Right renal pelvis (tissue), 4 donors: ENCODE measurements at places on chromosomes 5 and 9.

DNA sequence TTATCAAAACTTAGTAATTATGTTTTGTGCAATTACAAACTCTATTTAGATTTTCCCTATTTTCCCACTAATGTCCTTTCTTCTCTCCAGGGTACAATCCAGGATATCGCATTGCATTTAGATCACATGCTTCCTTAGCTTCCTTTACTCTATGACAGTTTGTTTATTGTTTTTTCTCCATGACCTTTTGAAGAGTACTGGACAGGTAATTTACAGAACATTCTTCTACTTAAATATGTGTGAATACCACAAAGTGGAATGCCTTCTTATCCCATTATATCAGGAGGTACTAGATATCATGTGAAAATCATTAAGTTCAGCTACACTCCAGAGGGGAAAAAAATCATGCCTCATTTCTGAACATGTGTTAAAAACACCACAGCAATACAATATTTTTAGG is 776.6 kb upstream of the CDH9 start:
- DNase-seq: no peak

- no peak for DNase-seq
These were observed 23.8 kb downstream of the C5orf58 start for GRCh38 chr5:170256571-170256970.

GRCh38 chr5:125005266-125005665 is 258.8 kb upstream of the ZNF608 start:
- DNase-seq: no peak

- DNase-seq: no peak
These were observed 1556.5 kb upstream of the C9orf72 start for GRCh38 chr9:29129763-29130162.

- DNase-seq: no peak
These were observed 581.6 kb upstream of the CDH9 start for GRCh38 chr5:27619982-27620381.

- no peak for DNase-seq
These were observed 155.7 kb upstream of the SH3GL2 start for GRCh38 chr9:17422994-17423680.

GRCh38 chr9:33250458-33250995 is 10.6 kb downstream of the SPINK4 start:
- DNase-seq: no peak

- DNase-seq: no peak
These were observed 7.9 kb upstream of the SYK start for GRCh38 chr9:90793729-90794128.

DNA sequence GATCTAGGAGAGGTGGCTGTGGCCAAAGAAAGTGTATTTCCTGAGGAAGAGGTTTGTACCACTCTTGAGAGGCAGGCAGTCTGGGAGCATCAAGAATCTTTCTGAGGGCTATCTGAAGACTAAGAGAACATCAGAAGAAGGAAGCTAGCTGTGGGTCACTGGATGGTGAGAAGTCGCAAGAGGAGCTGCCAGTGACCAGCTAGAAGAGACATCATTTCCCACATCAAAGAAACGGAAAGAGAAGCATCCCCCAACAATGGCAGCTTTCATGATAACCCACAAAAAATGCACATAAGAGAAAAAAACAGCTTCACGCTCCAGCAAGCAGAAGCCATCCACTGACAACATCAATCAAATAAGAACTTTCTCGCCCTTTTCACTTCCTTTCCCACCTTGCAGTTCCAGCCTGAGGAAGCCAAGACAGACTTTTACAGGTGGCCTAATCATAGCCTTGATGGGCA is 25.0 kb upstream of the CEP78 start:
- DNase-seq: no peak

- DNase-seq: no peak
These were observed 7.3 kb downstream of the PPP3R2 start for GRCh38 chr9:101587332-101588043.

GRCh38 chr5:33340195-33340594 is 100.6 kb upstream of the TARS1 start:
- DNase-seq: no peak

- DNase-seq: no peak
These were observed 166.7 kb downstream of the PAPPA start for GRCh38 chr9:116320290-116320689.

DNA sequence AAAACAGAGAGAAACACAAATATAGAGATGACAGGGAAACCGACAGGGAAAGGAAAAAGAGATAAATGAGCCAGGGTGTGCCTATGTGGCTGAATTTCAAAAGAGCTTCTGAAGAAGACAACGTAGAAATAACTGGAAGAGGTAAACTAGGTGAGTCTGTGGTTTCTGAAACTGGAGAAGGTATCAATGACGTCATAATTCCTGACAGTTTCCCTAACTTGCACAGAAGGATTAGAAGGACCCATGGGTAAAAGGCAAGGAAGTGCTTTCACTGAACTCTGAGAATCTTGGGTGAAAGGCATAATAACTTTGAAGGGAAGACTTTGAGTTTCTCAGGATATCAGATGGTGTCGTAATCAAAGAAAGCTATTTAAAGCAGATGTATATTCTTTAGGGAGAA is 790.8 kb upstream of the NUDT12 start:
- no peak for DNase-seq

- no peak for DNase-seq
These were observed 50.7 kb upstream of the SLC25A51 start for GRCh38 chr9:37954581-37954981.

DNA sequence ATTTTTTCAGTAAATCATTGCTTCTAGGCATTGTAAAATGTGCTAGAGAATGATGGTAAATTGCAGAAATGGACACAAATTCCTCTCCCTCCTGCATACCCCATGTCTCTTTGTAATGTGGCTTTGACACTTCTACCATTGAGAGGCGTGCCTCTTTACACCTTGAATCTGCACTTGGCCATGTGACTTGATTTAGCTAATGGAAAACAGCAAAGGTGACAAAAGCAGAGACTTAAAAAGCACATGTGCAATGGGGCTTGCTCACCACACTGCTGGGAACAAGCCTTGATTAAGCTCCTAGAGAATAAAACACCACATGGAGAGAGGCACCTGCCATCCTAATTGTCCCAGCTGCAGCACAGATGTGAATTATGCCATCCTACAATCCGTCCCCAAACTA is 69.9 kb upstream of the NAA35 start:
- DNase-seq: no peak

- DNase-seq: no peak
These were observed 58.6 kb upstream of the ZSWIM6 start for GRCh38 chr5:61273279-61273975.

- DNase-seq: no peak
These were observed 211.5 kb downstream of the SEC61B start for GRCh38 chr9:99433555-99433954.

- DNase-seq: no peak
These were observed 92.8 kb upstream of the RASEF start for GRCh38 chr9:83155733-83156132.

GRCh38 chr9:101365181-101365580 is 19.6 kb downstream of the BAAT start:
- DNase-seq: no peak

GRCh38 chr5:83494666-83495065 is 23.1 kb downstream of the VCAN start:
- no peak for DNase-seq

GRCh38 chr5:40428126-40428525 is 251.6 kb upstream of the PTGER4 start:
- DNase-seq: no peak

- no peak for DNase-seq
These were observed 16.5 kb upstream of the ADRB2 start for GRCh38 chr5:148809781-148810524.

DNA sequence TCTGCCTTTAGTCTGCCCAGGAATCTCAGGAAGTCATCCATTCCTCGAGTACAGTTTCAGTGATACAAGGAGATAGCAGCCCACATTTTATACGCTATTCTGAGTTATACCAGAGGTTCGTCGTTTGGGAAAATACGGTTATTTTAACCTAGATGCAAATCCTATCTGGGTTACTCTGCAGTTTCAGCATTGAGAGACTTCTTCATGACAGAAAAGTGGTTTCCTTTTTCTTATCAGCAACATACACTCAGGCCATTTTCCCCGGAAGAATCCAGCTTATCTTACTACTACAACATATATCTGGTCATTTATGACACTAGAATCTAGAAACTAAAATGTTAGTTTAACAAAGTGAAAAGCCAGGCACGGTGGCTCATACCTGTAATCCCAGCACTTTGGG is 83.4 kb upstream of the IQGAP2 start:
- no peak for DNase-seq

GRCh38 chr9:98811051-98811650 is 3.7 kb downstream of the GALNT12 start:
- DNase-seq: no peak

DNA sequence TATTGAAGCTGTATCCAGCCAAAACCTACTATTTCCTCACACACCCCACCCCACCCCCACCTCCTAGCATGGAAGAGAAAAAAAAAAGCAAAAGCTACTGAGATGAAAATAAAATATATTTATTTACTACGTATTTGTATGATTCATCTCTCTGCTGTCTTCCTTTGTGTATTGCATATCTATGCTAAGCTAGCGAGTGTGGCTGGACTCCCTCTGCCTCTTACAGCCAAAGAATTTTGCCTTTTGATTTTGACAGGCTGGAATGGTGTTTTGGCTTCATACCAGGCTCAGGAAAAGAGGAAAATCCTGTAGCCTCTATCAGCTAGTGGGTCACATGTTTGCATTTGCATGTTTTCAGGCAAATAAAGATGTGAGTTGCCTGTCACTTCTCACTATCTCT is 2.2 kb downstream of the ABLIM3 start:
- no peak for DNase-seq

DNA sequence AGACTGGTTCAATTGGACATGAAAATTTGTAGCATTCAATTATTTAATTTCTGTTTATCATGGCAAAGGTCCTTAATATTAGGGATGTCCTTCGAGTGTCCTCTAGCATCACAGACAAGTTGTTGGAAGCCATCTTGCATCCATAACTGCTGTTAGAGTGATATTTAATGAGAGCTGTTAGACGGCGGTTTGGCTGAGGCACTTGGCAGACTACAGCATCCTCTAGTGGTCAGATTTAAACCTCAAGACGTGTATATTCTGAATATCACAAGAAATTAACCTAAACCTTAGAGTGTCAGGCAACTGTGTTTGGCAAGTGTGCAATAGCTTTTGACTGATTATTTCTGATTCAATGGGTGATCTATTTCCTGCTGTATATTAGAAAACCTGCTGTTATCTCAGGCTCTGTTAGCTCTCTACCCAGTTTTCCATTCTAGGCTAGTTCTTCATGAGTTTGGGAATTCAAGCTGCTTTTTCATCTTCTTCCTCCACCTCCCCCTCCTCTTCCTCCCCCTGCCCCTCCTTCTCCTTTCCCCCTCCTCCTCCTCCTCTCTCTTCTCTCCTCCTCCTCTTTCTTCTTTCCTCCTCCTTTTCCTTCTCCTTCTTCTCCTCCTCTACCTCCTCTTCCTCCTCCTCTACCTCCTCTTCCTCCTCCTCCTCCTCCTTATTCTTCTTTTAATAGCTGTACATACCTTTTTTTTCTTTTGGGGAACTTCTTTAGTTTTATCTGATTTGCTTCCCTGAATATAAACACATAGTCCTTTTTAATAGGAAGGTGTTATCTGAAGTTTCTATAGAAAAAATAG is 8.6 kb downstream of the SPINK1 start:
- peak; percentile 32 for DNase-seq

DNA sequence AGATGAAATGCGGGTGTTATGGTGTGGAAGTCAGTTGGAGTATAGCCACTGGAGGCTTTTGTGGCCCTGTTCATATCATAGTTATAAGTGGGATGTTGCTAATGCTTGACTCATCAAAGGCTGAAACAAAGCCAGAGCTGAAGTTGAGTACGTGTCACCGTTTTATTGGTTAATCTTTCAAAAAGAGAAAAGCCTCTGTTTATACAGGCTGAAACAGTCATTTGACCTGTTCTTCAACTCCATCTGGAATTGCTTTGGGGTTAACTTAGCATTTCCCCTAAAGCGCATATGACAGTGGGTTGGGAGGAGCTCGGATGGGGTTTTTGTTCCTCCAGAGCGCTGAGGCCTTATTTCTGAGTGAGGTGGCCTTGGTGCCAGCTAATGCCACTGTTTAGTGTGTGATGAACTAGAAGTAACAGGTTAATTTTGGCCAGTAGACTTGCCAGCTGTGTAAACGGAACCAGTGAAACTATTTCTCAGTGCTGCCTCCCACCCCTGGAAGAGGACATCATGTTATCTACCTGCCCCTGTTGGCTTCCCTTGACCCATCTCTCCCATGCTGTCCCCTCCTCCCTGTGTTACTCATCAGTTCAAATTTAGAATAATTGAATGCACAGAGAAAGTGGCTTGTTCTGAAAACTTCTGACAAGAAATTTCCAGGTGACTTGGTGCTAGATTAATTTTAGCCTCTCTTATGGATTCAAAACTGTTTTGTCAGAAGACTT is 34.2 kb downstream of the MTAP start:
- DNase-seq: no peak

GRCh38 chr9:26163931-26164330 is 485.7 kb upstream of the TUSC1 start:
- DNase-seq: no peak

DNA sequence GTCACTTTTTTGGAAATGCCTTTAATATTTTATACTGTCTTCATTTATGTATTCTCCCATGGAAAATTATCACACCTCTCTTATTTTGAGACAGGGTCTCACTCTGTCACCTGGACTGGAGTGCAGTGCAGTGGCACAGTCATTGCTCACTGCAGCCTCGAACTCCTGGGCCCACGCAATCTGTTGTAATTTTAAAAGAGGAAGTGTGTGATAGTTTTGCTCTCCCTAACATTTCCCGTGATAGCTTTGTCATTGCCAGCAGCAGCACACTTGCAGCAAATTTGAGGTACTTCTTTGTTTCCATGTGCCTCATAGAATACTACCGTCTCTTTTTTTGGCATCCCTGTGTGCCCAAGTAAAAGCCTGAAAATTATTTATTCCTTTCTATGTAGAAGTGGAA is 103.5 kb downstream of the RNF180 start:
- DNase-seq: no peak

DNA sequence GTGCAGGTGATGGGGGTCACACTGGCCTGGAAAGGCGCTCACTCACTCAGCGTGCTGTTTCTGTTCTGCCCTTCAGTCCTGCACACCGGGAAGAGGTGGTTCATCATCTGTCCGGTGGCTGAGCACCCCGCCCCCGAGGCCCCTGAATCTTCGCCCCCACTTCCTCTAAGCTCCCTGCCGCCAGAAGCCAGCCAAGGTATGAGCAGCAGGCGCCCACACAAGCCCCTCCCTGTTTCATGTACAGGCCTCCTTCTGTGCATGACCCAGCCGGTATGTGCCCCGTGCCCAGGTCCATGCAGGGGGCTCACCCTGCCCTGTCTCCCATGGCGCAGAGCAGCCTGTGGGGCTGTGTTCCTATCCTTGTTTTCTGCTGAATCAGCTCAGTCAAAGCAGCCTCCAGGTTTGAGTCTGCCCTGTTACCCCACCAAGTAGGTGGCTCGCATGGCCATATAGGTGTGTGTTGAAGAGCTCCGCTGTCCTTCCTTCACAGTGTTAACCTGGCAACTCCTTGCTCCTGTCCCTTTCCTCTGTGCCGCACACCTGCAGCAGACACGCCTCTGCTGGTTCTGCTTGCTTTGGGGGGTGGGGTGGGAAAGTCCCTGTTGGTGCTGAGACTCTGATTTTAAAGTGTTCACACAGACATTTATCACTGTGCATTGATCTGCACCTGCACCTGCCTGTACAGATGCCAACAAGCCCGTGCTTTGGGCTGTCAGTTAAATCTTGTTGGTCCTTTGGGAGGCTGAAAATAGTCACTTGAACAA is 84.8 kb downstream of the WNK2 start:
- DNase-seq: no peak

- no peak for DNase-seq
These were observed 78.8 kb downstream of the FSTL4 start for GRCh38 chr5:133533541-133533940.

GRCh38 chr5:121850272-121850671 is 1.4 kb upstream of the FTMT start:
- no peak for DNase-seq
